ENCODE measurements at places on chromosomes 7 and 10.

DNA sequence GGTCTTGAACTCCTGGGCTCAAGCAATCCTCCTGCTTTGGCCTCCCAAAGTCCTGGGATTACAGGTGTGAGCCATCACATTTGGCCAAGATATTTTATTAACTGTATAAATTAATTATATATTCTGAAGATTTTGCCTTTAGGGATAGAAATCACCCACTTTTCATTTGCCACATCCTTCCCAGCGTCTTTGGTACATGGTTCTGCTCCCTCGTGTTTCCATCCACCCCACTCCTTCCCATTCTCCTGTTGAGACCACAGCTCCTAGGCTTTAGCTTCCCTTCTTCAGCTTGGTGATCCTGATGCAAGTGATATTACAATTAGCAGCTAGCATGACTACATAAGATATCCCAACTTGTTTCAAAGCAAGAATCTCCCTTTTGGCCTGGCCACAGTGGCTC, 8.4 kb downstream of the CPA1 start:
- no peak for DNase-seq

- DNase-seq: no peak
These were observed 1.7 kb downstream of the ADO start for GRCh38 chr10:62806251-62806650.

DNA sequence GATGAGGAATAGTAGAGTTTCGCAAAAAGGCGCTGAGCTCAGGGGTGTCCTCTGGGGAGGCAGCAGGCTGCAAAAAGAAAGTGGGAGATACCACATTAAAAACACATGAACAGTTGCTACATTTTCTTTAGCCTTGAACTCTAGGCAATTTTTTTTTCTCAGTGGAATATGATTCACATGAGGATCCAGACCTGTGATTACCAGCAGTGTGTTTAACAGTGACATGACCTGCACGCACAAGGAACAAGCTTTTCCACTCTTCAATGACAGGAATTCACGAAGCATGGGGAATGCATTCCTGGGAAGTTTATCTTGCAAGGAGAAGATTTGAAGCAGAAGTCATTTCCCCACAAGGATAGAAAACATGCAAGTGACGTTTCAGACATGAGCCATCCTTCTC, 161.6 kb downstream of the ITGA8 start:
- DNase-seq: no peak

GRCh38 chr10:74342991-74343390, 192.0 kb downstream of the ADK start:
- DNase-seq: no peak

DNA sequence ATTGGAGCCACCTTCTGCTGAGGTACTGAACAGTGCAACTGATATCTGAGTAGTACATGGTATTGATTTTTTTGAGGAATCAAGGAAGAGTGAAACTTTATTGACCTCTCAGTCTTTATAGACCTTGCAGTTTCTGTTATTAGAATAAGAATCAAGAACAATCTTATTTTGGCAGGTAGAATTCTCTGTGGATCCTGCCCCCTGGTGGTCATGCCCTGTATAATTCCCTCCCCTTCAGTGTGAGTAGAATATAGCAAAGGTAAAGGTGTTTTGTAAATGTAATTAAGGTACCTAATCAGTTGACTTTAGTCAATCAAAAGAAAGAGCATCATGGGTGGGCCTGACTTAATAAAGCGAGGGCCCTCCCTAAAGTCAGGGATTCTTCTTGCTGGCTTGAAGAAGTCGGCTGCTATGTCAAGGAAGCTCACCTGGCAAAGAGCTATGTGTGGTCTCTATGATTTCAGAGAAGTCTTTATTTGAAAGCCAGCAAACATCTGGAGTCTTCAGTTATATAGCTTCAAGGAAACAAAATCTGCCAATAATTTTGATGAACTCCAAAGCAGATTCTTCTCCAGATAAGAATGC, 142.8 kb downstream of the LSM5 start:
- DNase-seq: no peak

DNA sequence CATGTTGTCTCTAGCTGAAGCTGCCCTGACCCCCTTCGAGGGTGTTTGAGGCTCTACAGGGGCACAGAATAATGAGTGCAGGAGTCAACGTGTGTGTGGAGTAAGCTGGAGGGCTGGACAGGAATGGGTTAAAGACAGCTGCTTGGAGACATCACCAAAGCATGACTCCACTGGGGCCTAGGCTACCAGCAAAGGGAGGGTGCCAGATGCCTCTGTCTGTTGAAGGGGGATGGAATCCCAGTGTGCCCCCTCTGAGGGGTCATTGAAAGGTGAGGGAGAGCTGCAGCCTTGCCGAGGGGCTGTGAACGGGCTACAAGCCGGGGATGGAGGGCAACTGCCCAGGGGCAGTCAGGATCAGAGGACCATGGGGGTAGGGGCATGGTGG, 51.7 kb upstream of the PODXL start:
- no peak for DNase-seq

GRCh38 chr10:58444876-58445275, 59.7 kb downstream of the TFAM start:
- DNase-seq: no peak

- DNase-seq: no peak
These were observed 185.2 kb downstream of the DKK1 start for GRCh38 chr10:52499281-52499680.

GRCh38 chr10:11525503-11525902, 85.9 kb downstream of the USP6NL start:
- DNase-seq: no peak
